ENCODE measurements at places on chromosomes 12 and 14. TPM values are rescaled to one million over a fixed set of nuclear protein-coding genes. Genes with fewer than 3 reads are reported as not detected.
A peak's percentile ranks its signal among the peaks of the same experiment; 100 is the strongest.

DNA sequence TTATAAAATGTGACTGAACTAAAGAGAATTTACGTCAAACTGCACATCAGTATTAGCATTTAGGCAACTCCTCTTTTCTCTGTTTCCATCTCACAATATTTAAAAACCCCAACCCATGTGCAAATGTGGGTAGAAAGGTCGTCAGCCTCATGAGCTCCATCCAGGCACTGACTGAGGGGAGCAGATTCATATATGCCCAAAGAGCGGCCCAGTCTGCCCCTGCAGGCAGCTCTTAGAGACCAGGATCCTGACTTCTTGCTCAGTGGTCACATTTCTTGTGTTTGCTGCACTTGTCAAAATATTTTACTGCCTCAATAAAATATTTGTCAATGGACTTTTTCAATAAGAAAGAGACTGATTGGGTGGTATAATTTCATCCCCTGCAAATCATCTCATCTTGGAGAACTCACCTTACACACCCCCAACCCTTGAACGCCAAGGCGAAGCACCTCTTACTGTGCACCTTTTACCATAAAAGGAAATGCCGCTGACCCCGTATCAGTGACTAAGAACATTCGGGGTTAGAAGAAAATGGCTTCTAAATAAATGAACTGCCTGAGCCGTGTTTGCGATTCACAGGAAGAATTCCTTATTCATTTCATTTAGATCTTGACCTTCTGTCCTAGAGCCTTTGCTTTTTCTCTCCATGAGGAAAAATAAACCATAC is 418.8 kb downstream of the BCL11B start:
- DNase-seq, result no peak

DNA sequence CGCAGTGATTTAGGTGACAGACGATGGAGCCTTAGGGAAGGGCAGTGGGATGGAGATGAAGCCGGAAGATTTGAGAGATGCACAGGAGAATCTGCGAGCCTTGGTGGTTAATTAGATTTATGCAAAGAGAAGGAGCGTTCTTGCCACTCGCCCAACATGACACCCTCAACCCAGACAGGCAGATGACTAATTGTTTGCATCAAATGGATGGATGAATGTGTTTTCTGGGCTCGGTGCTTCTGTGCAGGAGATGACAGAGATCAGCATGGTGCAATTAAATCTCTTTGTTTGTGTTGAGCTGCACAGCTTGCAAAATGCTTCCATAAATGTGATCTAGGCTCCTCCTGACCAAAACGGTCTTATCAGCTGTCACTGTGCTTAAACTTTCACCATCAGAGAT is 202.3 kb upstream of the PRMT8 start:
- DNase-seq, result no peak

DNA sequence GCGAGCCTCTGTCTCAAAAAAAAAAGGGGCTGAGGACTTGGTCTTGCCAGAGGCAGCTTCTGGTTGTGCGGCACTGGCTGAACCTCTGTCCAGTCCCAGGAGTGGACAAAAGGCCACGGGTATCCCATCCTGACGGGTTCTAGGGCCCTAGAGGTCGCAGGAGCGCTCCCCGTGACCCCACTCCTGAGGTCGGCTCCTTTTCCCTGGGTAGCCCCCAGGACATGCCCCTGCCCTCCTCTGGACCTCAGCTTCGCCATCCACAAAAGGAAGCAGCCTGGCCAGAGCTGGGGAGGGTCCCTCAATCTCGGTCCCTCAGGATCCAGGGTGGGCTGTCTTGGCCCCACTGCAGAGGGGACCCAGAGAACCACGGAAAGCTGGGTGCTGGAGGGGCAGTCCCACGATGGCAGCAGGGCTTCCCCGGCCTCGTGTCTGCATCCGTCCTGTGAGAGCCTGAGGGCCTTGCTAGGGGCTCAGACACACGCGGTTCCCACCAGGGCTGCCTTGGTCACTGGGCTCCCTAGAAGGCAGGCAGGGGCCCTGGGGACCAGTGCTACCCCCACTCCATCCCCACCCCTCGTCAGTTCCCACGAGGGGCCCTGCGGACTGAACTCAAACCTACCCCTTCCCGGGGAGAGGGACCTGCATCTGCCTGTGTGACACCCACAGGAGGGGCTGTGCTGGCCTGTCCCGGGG is 31.1 kb downstream of the ASCL4 start:
- DNase-seq, result no peak

DNA sequence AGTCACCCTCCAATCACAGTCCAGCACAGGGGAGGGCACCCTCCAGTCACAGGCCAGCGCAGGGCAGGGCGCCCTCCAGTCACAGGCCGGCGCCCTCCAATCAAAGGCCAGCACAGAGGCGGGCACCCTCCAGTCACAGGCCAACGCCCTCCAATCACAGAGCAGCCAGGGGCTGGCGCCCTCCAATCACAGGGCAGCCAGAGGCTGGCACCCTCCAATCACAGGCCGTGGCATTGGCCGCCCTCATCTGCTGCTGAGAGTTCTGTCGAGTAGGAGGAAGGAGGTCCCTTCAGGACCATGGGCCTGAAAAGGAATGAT is 26.6 kb downstream of the DDX51 start:
- DNase-seq, result peak; percentile 52

GRCh38 chr12:52519387-52519703 is 849 bp downstream of the KRT5 start:
- DNase-seq, result no peak

- DNase-seq, result peak; percentile 1
These were observed 47.6 kb downstream of the MYBPC1 start for GRCh38 chr12:101642115-101643067.

DNA sequence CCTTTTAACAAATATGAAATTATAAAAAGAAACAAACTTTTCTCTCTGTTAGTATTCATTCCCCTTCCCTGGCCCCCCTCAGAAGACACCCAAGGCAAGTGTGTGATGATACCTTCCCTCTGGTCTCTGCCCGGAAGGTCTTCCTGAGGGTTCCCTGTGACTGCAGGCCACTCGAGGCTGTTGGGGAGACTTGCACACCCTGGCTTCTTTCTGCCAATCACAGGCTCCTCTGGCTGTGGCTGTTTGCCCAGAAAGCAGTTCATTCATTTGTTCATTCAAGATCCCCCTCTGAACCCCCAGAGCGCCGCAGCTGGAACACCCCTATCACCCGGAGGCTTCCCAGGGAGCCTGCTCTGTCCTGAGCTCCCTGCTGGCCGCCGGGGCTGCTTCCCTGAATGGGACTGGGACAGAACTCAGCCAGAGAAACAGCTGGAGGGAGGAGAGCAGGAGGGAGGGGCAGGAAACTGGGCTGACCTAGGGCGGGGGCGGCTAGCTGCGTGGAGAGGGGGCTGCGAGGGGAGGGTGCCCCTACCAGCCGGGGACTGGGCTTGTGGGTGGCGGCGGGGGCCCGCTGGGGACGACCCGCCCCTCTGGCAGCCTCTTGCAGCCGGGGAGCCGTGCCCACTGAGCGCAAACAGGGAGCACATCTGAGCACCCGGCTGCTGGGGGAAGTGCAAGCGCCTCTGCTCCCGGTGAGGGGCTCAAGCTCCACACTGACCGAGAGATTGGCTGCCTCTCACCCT is at the start of gene CMKLR1:
Gene CMKLR1 (minus strand): TSS at position 397 of the 743 bp plus-strand sequence. CDS start 45,720 bp downstream, outside the sequence.
- DNase-seq, result no peak

GRCh38 chr12:101746196-101746595 is 6.9 kb upstream of the SYCP3 start:
- DNase-seq, result no peak

- no peak for DNase-seq
These were observed at the start of gene DDN for GRCh38 chr12:48999371-49000131. DDN (minus strand) TSS chr12:48999375; CDS start chr12:48999287, 88 bp downstream.

GRCh38 chr14:24954700-24955037 is 95.3 kb downstream of the STXBP6 start:
- no peak for DNase-seq

DNA sequence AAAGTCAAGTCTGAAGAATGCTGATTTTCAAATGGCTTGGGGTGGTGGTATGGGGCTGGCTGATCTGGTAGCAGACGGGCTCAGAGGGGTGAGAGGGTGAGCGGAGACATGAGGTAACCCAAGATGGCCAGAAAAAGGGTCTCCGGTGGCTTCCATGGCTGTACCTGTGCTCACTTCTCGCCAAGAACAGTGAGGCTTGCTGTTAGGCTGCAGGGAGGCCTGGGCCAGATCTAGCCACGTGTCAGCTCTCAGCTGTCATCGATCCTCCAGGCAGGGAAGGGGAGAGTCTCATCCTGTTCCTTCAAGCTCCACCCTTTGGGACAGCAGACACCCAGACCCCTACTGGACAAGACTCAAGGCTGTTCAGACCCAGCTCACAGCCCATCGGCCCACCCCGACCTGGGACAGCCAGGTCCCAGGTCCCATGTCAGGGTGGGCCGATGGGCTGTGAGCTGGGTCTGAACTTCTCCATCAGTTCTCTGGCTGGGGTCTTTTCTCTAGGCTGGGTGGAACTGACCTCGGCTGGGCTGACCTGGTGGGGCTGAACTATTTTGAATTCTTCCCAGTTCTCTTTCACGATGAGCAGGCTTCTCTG is 9.0 kb downstream of the LRTM2 start:
- DNase-seq, result no peak

GRCh38 chr12:57614178-57614947 is 3.1 kb downstream of the ARHGEF25 start:
- DNase-seq, result no peak

- no peak for DNase-seq
These were observed 41.8 kb downstream of the ATP6V1D start for GRCh38 chr14:67317822-67318221.

- no peak for DNase-seq
These were observed 379.4 kb downstream of the ALG10 start for GRCh38 chr12:34401659-34402227.

Gene DTX3
- 9.6 TPM for total RNA-seq

Gene DNAI7
- not detected for total RNA-seq

Gene PLEK2
- total RNA-seq, result 12.0 TPM

Gene CRIP2
- total RNA-seq, result 245 TPM
